Fibroblast of lung (primary cell): ENCODE measurements at places on chromosomes 7 and 10. TPM values are rescaled to one million over a fixed set of nuclear protein-coding genes. Genes with fewer than 3 reads are reported as not detected.

Gene ASIC3
- under 0.01 and 0.17 TPM in 2 replicates for total RNA-seq

Gene TET1
- total RNA-seq, result 3.3 and 3.6 TPM in 2 replicates

Gene VWDE
- total RNA-seq, result under 0.01 and 0.17 TPM in 2 replicates

Gene TIMM23
- total RNA-seq, result 55.0 and 58.8 TPM in 2 replicates

Gene GTF2IRD1
- 10.0 and 14.7 TPM in 2 replicates for total RNA-seq

Gene IFRD1
- total RNA-seq, result 106 and 127 TPM in 2 replicates

Gene NPC1L1
- total RNA-seq, result under 0.01 TPM in 2 replicates

Gene AGBL3
- 1.3 TPM in 2 replicates for total RNA-seq

Gene CAMK2B
- total RNA-seq, result 0.17 and 0.26 TPM in 2 replicates

Gene AOAH
- total RNA-seq, result not detected in 2 replicates

Gene BMPER
- 12.2 and 28.2 TPM in 2 replicates for total RNA-seq

Gene CALML3
- total RNA-seq, result not detected in 2 replicates

Gene MLXIPL
- total RNA-seq, result 0.51 TPM in 1 of 2 replicates, not detected in the other

Gene WDFY4
- under 0.01 and 0.66 TPM in 2 replicates for total RNA-seq

Gene C7orf57
- not detected in 2 replicates for total RNA-seq

Gene LRMDA
- total RNA-seq, result 1.0 and 2.0 TPM in 2 replicates

Gene SPDYE16
- 0.17 and 0.51 TPM in 2 replicates for total RNA-seq

Gene GNG11
- total RNA-seq, result 9.0 and 27.2 TPM in 2 replicates

Gene SORCS1
- under 0.01 TPM in 1 of 2 replicates, not detected in the other for total RNA-seq

Gene GNGT1
- not detected in 2 replicates for total RNA-seq

Gene CYP2C9
- not detected in 2 replicates for total RNA-seq

Gene LOXL4
- total RNA-seq, result 52.6 and 73.0 TPM in 2 replicates

Gene FANK1
- 0.83 and 2.6 TPM in 2 replicates for total RNA-seq

Gene ZNF467
- 1.0 and 1.3 TPM in 2 replicates for total RNA-seq

Gene IL6
- total RNA-seq, result 22.1 and 33.7 TPM in 2 replicates

Gene CRYGN
- 0.26 and 0.50 TPM in 2 replicates for total RNA-seq

Gene FGFR2
- total RNA-seq, result under 0.01 and 0.17 TPM in 2 replicates

Gene CUL1
- total RNA-seq, result 39.8 and 47.9 TPM in 2 replicates

Gene ACTR3C
- total RNA-seq, result 0.50 and 2.6 TPM in 2 replicates

Gene CDC14C
- under 0.01 and 0.17 TPM in 2 replicates for total RNA-seq

Gene ZNF365
- total RNA-seq, result 2.8 and 5.8 TPM in 2 replicates

Gene KCND2
- 2.1 TPM in 2 replicates for total RNA-seq

Gene CHN2
- 0.33 and 1.3 TPM in 2 replicates for total RNA-seq

Gene CAMK1D
- 1.5 and 2.3 TPM in 2 replicates for total RNA-seq

Gene SGPL1
- total RNA-seq, result 39.3 and 40.3 TPM in 2 replicates

Gene ATG9B
- under 0.01 TPM in 1 of 2 replicates, not detected in the other for total RNA-seq

Gene TMEM225B
- 0.51 and 1.2 TPM in 2 replicates for total RNA-seq

Gene NRCAM
- 2.1 and 3.1 TPM in 2 replicates for total RNA-seq

Gene CYP3A7
- 23.9 and 37.8 TPM in 2 replicates for total RNA-seq

Gene COL26A1
- not detected in 2 replicates for total RNA-seq

Gene BHLHA15
- total RNA-seq, result 0.33 and 0.51 TPM in 2 replicates

Gene BAIAP2L1
- 2.8 and 5.3 TPM in 2 replicates for total RNA-seq

Gene WNT8B
- not detected in 2 replicates for total RNA-seq

Gene HMX3
- total RNA-seq, result not detected in 2 replicates

Gene ATOH7
- total RNA-seq, result under 0.01 TPM in 1 of 2 replicates, not detected in the other

Gene VGF
- 0.26 and 0.66 TPM in 2 replicates for total RNA-seq

Gene TAS2R3
- 1.3 and 2.8 TPM in 2 replicates for total RNA-seq

Gene OR2A1
- under 0.01 and 0.17 TPM in 2 replicates for total RNA-seq

Gene TEX36
- not detected in 2 replicates for total RNA-seq

Gene CCDC3
- 0.26 and 0.33 TPM in 2 replicates for total RNA-seq

Gene SPDYE9
- not detected in 2 replicates for total RNA-seq

Gene ADCYAP1R1
- not detected in 2 replicates for total RNA-seq

Gene SLC16A12
- total RNA-seq, result under 0.01 TPM in 2 replicates

Gene C10orf53
- not detected in 2 replicates for total RNA-seq

Gene DNAJC12
- 1.8 and 3.9 TPM in 2 replicates for total RNA-seq

Gene MOGAT3
- not detected in 2 replicates for total RNA-seq

Gene FBXO24
- 0.33 and 0.51 TPM in 2 replicates for total RNA-seq
